ENCODE measurements at places on chromosomes 1 and 21.
A peak's percentile ranks its signal among the peaks of the same experiment; 100 is the strongest.

GRCh38 chr21:28063241-28064216 lies 929.1 kb downstream of the LTN1 start:
- DNase-seq: no peak

GRCh38 chr1:45545019-45545493 lies 5.6 kb upstream of the AKR1A1 start:
- DNase-seq: no peak

DNA sequence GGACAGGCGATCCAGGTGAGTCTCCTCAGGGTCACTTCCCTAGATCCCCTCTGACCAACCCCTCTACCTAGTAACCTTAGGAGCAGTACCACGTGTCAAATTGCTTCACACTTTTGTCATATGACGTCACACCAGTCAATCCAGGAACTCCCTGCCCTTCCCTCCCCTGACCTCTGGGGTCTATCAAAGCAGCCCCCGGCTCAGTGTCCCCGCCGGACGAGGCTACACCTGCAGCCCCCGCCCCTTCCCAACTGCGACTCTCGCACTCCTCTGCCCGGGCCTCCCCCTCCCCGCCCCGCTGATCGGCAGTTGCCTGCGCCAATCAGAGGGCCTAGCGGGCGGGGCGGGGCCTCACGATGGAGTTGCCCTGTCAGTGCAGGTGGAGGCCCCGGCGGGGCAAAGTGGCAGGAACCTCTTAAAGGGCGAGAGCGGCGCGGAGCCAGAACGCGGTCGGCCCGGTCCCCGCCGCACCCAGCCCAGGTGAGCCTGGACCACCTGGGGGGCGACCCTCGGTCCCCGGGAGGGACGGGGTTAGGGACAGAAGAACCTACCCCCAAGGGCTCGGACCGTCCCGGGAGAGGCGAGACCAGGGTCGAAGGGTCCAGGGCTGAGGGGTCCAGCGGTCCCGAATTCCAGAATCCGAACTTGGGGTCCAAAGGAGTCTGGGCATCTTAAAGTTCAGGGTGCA lies 27.5 kb upstream of the EPB41 start:
- peak; percentile 95 for DNase-seq

- no peak for DNase-seq
Observed at GRCh38 chr21:24823247-24823646, 784.0 kb downstream of the MRPL39 start.

- no peak for DNase-seq
Observed at GRCh38 chr1:18927082-18927653, 24.8 kb upstream of the ALDH4A1 start.

Measured in hematopoietic multipotent progenitor cell treated with erythropoietin and hydrocortisone succinate and interleukin-3 and kit ligand, for 4 days (in vitro differentiated cells).